LNCaP clone FGC (cell line): ENCODE measurements at places on chromosomes 2 and 18.

- DNase-seq, result no peak
Measured at GRCh38 chr2:142946941-142947340, 69.5 kb downstream of the KYNU start.

- DNase-seq, result no peak
Measured at GRCh38 chr18:74840492-74841167, 243.0 kb downstream of the ZNF407 start.

DNA sequence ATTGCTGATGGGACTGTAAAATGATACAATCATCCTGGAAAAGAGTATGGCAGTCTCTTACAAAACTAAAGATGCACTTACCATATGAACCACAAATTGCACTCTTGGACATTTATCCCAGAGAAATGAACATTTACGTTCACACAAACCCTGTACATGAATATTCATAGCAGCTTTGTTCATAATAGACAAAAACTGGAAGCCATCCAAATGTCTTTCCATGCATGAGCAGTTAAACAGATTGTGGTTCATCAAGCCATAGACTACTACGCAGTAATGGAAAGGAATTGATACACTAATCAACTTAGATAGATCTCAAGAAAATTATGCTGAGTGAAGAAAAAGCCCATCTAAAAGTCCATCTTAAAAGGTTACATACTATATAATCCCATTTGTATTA, 156.1 kb upstream of the SLC39A10 start:
- DNase-seq, result no peak

- DNase-seq, result no peak
Measured at GRCh38 chr2:145184741-145185651, 665.1 kb upstream of the ZEB2 start.

DNA sequence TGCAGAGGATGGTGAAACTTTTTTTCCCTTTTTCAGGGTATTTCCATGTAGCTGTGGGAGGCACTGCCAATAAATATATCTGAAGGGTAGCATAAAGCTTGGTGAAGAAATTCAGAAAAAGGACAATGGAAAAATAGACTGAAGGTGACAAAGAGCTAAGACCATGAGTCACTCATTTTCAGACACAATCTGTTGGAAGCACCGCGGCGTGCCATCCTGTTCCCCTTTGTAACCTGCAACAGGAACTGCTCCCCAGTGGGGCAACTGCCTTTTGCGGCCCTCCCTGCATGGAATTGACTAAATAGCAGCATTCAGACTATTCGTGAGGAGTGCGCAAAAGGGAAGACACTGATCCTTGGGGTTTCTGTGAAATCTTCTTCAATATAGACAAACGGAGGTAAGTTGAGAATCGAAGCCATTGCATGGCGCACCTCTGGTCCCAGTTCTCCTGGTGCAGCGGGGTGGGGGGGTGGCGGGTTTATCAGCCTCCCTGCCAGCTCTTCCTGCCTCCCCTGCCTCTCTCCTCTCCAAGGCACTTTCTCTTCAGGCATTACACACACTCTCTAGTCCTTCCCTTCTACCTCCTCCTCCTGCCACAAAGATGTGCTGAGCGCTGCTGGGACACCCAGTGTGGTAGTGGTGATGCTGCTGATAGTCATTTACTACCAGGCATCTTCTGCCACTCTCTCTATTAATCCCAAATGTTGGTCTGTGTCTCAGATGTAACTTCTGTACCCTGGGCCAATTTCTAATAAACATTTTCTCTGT, 126.2 kb upstream of the TMEM200C start:
- DNase-seq, result no peak

- no peak for DNase-seq
Measured at GRCh38 chr2:222518570-222519381, 94.4 kb downstream of the SGPP2 start.

DNA sequence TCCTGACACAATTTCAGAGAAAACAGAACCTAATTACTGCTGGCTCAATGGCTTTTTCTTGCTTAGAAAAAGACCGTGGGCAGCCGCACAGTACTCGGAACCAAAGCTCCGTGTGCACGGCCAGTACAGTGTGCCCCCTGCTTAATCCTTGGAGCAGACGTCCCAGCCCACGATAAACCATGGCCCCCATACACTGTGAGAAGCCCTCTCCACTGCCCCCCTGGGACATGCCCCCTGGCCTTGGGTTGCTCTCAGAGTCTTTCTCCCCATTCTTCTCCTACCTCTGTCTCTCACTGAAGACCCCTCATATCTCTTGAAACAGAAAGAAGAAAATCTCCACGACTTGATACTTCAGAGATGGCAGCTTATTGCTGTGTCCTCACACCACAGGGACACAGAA, 44.0 kb downstream of the CYP26B1 start:
- no peak for DNase-seq

DNA sequence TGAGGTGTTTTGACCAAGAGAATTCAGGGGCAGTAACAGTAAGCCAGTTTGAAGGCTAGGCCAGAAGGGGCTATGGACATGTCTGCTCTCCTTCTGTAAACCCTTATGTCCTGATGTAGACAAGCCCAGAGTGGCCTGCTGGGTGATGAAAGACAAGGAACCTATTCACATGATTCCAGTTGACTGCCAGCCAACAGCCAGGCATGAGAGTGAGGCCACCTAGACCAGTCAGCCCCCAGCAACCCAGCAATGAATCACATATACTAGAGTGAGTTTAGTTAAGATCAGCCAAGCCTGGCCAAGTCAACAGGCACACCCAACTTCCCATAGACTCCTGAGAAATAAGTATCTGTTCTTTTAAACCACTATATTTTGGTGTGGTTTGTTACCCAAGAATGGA, 1889.7 kb upstream of the CELF4 start:
- no peak for DNase-seq

GRCh38 chr18:43720041-43720440, 442.8 kb upstream of the SYT4 start:
- DNase-seq, result no peak

GRCh38 chr2:163664610-163665009, 71.2 kb downstream of the FIGN start:
- DNase-seq, result no peak

GRCh38 chr2:42879121-42879705, 86.8 kb upstream of the HAAO start:
- DNase-seq, result no peak

GRCh38 chr2:171345971-171346722, 87.6 kb downstream of the METTL8 start:
- DNase-seq, result peak; percentile 96

GRCh38 chr2:30470426-30470825, 23.4 kb downstream of the LCLAT1 start:
- DNase-seq, result no peak
